Umbilical cord (tissue), 2 donors: ENCODE measurements at places on chromosomes 13 and 19.

GRCh38 chr13:48561466-48562235 is 28.8 kb upstream of the RCBTB2 start:
- DNase-seq: no peak

DNA sequence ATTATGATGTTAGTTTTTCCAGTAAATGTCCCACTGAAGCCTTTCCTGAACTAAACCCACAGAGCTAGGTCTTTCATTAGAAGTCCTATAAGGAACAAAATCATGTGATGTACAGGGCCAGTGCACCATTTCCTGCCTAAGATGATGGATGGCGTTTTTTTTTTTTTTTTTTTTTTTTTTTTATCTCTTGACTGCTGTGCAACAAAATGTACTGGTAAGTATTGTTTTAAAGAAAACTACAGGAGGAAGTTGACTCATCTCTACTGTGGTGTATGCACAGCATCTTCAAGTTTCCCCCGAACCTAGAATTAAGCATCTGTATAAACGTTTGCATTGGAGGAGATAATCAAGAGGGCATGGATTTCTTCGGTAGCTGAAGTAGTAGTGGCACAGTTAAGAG is 197.5 kb downstream of the NBEA start:
- DNase-seq: no peak

DNA sequence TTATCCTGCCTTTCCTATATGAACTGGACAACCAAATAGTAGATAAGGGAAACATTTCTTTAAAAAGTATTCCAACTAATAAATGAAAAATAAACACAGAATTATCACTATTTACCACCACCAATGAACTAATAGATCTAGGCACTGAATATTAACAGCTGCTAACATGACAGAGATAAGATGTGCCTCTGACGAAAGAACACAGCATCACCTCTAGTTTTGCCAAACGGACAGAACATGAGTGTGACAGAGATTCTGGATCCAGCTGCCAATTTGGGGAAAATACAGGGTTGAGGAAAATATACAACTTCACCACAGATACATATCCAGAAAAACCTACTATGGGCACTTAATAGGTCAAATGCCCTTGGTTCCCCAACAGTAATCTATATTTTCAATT is 18.0 kb downstream of the VPS36 start:
- DNase-seq: no peak

DNA sequence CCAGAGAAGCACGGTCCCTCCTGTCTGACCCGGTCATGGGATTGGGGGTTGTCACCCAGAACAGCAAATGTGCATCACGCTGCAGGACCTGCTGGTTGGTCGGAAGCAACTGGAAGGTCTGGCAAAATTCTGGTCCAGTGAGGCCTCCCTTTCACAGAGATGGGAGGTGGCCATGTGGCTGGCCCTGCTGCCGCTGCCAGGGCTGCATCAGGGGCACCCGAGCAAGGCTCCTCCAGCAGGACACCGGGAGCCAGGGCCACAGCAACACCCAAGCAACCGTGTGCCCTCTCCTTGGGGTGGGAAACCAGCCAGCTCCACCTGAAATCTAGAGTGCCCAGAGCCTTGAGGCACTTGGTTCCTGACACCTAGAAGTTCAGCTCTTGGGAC is 11.5 kb upstream of the GAS6 start:
- no peak for DNase-seq

- no peak for DNase-seq
Measured at GRCh38 chr19:51450730-51451307, 7.4 kb downstream of the SIGLEC8 start.

DNA sequence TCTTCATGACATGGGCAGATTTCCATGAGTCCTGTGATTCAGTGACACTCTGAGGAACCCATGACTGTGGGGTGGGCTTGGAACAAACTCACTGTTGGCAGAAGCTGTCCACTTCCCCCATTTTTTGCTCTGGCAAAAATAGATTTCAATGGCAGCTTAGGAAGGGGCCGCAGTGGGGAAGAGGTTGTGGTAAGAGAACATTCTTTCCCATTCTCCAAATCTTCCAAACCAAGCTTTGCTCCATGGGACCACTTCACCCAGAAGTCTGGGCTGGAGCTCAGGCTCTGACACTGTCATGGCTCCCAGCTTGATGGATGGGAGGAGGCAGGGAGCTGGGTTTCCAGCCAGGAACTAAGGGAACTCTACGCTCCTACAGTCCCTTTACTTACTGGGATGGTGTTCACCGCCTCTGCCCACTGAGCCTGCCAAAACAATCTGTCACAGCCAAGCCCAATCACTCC is 24.9 kb upstream of the MEDAG start:
- no peak for DNase-seq

DNA sequence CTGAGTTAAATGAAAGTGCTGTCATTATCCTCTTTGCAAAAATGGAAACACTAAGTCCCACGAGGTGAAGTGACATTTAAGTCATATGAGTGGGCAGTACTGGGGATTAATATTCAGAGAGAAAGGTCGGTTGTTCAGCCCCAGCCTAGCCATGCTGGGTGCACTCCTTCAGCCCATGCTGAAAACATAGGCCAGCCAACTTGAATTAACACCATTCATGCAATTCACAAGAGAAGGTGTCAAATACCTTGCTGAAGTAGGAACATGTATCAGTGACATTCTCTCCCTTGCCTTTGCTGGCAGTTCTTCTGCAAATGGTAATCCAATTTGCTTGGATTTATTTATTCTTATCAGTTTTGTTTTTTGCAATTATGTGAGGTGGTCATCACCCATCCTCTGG is 256.3 kb downstream of the DNAJC15 start:
- no peak for DNase-seq

DNA sequence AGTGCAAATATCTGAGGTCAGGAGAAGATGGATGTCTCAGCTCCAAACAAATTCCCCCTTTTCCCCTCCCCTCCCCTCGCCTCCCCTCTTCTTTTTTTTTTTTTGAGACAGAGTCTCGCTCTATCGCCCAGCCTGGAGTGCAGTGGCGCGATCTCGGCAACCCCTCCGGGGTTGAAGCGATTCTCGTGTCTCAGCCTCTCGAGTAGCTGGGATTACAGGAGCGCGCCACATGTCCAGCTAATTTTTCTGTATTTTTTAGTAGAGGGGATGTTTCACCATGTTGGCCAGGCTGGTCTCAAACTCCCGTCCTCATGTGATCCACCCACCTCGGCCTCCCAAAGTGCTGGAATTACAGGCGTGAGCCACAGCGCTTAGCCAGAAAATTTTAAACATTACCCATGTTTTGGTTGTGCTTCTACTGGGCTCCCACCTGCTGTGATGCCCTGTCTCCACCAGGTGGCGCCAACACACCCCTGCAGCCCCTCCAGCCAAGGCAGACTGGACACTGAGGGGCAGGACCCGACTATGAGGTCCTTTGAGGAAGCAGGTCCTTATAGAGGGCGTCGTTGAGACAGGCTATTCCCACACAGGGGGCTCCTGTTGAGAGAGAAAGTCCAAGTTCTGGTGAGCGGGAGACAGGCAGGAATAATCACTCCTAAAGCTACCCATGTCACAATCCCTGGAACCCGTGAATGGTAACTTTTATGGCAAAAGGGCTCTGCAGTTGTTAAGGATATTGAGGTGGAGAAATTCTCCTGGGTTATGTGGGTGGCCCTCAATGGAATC is 6.3 kb downstream of the ERICH4 start:
- peak; percentile 70 for DNase-seq

GRCh38 chr13:89755729-89756492 is 1591.6 kb upstream of the MIR17HG start:
- DNase-seq: no peak

DNA sequence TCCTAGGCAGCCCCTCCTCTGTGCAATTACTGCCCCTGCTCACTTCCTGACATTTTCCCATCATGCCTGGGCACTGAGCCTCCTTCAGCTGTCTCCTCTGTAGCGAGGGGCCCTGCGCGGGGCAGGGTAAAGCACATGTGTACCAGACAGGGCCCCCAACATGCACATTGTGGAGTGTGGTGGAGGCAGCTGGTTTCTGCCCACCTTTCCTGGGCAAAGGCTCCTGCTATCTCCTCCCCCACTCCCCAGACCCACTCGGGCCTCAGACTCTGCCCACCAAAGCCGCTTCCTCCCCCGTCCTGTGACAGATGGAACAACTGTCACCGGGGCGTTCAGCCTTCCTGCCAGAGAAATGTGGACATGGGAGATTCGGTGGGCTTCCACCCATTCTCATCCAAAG is 2.9 kb upstream of the KPTN start:
- no peak for DNase-seq

- DNase-seq: peak; percentile 27
Measured at GRCh38 chr13:22168437-22169190, 497.7 kb downstream of the FGF9 start.

GRCh38 chr13:28355046-28355821 is 139.7 kb downstream of the FLT1 start:
- DNase-seq: peak; percentile 78

DNA sequence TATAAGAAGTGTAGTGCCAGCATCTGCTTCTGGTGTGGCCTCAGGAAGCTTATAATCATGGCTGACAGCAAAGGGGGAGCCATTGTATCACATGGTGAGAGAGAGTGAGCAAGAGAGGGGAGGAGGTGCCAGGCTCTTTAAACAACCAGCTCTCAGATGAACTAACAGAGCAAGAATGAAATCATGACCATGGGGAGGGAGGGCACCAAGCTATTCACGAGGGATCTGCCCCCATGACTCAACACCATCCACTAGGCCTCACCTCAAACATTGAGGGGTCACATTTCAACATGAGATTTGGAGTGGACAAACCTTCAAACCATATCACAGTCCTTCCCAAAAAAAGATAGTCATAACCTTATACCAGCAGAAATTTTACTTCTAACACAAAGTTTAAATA is 174.0 kb downstream of the GPC5 start:
- DNase-seq: no peak

GRCh38 chr19:49497789-49498103 is 1.5 kb downstream of the RPS11 start:
- DNase-seq: no peak

DNA sequence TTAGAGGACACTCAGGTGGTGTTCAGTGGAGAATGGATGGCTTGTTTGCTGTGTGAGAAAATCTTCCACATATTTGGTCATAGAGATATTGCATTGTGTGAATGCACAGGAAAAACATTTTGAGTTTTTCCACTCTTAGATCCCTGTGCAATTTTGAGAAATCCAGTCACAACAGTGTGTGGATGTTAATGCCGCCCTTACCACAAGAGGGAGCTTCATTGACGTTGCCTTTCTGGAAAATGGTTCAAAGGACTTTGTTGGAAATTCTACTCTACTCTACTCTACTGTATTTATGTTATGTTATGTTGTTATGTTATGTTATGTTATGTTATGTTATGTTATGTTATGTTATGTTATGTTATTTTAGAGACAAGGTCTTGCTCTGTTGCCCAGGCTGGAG is 13.4 kb downstream of the ZNF20 start:
- DNase-seq: no peak

DNA sequence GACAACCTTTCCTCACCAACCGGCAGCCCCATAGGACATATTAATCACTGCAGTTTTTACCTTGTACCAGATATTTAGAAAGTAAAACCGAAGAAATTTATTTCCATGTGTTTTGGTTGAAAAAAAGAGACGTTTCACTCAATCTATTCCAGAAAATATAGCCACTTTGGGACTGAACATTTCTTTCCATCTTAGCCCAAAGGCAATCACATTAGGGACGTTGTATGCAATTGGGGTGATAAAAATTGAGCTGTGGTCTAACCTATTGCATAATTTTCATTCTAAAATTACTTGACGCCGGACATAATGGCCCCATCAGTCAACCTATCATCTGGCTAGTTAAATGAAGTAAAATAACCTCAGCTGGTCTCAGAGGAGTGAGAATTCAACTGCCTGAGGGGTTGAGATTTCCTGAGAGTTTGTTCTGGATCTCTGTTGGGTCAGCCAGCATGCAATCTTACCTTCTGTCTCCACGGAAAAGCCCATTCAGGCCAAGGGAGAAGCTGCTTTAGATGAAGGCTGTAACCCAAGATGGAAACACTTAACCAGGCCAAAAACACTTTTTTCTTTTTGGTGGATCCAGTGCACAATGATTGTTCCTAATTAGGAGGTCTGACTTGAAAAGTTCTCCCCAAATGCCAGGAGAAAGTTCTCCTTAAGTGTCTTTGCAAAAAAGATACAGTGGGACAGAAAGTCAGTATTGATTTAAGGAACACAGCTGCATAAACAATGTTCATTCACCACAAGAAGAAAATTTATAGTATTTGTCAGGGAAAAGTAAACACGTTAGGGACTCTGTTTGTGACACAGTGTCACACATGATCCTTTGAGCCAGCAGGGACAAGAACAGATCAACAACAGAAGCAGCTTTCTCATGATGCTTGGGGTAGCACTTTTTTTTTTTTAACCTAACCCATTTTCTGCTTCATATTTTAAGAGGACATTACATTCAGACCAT is 34.1 kb downstream of the DLEU7 start:
- DNase-seq: no peak

- DNase-seq: no peak
Measured at GRCh38 chr19:29532097-29532496, 6.3 kb downstream of the VSTM2B start.

DNA sequence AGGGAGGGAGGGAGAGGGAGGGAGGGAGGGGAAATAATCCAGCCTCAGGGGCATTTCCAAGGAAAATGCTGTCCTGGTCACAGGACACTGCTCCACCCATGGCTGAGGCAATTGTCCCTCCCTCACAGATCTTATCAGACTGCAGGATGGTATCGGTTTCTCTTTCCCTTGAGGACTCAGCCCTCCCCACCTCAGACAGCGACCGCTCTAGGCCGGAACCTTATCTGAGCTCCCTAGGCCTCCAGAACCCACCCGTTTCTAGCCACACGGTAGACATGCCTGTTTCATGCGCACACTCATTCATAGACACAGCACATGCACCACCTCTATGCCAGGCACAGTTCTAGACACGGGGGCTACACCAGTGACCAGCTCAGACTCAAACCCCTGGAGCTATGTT is 10.0 kb upstream of the IZUMO2 start:
- no peak for DNase-seq

GRCh38 chr13:34155931-34156607 is 338.1 kb downstream of the RFC3 start:
- DNase-seq: peak; percentile 76

GRCh38 chr13:106173346-106173745 is 362.1 kb downstream of the EFNB2 start:
- DNase-seq: no peak

DNA sequence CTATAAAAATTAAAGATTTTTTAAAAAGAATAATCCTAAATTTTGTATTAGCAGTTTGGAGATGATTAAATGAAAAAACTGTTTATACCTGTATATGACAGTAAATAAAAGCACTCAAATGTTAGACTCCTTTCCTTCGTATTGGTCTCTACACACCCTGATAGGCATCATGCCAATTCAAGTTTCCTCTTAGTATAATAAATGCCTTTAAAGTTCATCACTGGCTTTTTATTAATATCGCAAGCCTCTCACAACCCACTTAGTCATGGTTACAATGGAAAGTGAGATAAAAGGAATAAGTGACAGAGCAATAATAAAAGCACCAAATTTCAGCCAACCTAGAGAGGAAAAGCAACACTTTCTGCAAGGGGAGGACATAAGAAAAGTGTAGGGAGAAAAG is 102.2 kb downstream of the PIBF1 start:
- no peak for DNase-seq

DNA sequence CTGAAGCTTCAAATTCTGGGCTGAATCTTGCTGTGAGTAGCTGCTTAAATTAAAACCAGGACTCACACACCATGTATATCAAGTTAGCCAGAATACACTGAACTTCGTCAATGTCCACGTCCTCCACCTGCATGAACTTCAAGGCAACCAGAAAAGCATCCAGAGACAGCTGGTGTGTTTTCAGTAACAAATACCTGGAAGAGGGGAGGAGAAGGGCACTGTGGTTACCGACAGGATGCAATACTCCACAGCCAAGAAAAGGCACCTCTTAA is 20.4 kb downstream of the PROZ start:
- DNase-seq: no peak
